ENCODE measurements at places on chromosomes 3 and 15.

- DNase-seq, result no peak
Measured at GRCh38 chr3:11134794-11135193, 19.5 kb upstream of the HRH1 start.

- DNase-seq, result peak; percentile 13
Measured at GRCh38 chr15:33201491-33202231, 7.1 kb upstream of the FMN1 start.

- DNase-seq, result no peak
Measured at GRCh38 chr3:169953462-169954141, 13.0 kb upstream of the SEC62 start.

- DNase-seq, result no peak
Measured at GRCh38 chr3:155635056-155635455, 109.8 kb downstream of the PLCH1 start.

DNA sequence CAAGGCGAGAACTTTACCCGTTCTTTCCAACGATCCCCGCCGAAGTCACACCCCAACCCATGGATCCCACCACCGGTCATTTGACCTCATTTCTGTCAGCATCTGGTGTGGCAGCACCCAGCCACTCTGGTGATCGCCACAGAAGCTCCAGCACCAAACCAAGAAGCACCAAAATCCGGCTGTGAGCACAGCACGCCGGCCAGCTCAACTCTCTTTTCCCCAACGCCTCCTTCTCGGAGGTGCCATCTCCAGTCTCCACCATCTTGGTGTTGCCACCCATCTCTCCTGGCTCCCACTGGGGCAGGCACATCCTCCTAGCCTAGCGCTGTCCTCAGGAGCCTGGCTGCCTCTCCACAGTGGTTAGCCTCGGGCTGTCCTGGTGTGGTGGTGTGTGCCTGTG is 6.5 kb downstream of the MUC4 start:
- DNase-seq, result no peak

GRCh38 chr3:159417761-159418160 is 570.9 kb upstream of the IL12A start:
- no peak for DNase-seq

DNA sequence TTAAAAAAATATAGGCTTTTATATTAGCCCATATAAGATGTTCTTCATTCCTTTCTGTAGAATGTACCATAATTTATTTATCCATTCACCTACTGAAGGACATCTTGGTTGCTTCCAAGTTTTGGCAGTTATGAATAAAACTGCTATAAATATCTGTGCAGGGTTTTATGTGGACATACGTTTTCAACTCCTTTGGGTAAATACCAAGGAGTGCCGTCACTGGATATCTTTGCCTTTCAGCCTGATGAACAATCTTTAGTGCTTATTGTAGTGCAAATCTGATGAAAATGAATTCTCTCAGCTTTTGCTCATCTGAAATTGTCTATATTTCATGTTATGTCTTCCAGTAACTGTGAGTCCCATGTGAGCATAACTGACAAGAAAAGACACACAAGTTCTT is 26.6 kb upstream of the BLM start:
- no peak for DNase-seq

- no peak for DNase-seq
Measured at GRCh38 chr3:64028754-64029153, 5.5 kb upstream of the PSMD6 start.

- DNase-seq, result no peak
Measured at GRCh38 chr3:182568261-182568660, 225.0 kb upstream of the ATP11B start.

GRCh38 chr15:55403531-55403930 is 4.6 kb downstream of the CCPG1 start:
- DNase-seq, result no peak

GRCh38 chr3:119175872-119176756 is 2.7 kb downstream of the UPK1B start:
- DNase-seq, result no peak

- no peak for DNase-seq
Measured at GRCh38 chr15:57297163-57297593, 79.1 kb upstream of the CGNL1 start.

GRCh38 chr15:52308446-52309153 is 13.0 kb upstream of the MYO5C start:
- DNase-seq, result no peak

DNA sequence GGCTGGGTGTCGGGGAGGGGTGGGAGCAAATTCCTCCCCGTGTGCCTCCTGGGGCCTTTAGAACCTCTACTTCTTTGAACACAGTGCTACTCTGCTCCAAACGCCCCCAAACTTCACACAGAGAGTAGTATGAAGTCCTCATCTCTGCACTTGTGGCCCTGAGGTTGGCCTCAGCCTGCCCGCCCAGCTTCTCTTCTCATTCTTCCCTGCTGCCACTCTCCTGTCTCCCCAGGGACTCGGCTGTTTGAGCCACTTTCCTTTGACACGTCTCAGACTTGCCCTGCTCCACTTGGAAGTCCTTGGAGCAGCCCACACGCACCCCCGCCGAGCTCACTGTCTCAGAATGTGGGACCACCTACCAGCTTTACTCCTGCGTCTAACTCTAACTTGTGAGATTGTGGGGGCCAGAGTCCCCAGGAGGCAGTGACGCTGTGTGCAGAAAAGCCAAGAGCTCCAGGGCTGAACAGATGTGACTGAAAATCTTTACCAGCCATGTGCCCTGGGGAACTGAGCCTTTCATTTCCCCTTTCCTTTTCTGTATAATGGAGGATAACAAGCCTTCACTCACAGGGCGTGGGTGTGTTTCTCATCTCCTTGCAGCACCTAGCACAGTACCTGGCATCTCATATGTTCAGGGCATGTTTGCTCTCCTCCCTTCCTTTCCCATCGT is 233.6 kb upstream of the CTDSPL start:
- DNase-seq, result no peak

GRCh38 chr3:17258823-17259436 is 374.2 kb downstream of the PLCL2 start:
- DNase-seq, result no peak

DNA sequence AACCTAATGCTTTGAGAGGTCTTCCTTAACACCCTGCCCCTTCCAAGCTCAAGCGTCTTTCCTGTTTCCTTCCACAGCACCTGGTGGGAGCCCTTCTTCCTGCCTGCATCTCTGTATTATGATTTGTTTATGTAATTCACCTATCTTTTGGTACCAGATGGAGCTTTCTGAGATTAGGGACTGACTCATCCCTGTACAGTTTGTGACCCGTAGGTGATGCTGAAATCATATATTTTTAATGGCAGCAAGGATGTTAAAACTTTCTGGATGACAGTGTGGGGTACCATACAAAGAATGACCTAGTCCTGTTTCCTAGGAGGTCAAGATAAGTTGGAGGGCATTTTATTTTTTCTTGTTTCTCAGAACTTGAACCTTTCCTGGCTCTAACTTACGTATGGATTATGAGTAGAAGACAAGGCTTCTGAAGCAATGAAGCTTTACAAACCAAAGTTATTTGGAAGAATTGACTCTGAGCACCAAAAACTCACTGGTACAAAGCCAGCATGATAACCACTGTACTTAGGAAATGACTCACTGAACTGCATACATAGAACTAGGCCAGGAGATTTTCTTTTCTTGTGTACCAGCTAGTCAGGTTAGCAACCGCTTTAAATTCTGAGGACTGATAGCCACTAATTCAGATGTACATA is 46.6 kb downstream of the HHLA2 start:
- no peak for DNase-seq

DNA sequence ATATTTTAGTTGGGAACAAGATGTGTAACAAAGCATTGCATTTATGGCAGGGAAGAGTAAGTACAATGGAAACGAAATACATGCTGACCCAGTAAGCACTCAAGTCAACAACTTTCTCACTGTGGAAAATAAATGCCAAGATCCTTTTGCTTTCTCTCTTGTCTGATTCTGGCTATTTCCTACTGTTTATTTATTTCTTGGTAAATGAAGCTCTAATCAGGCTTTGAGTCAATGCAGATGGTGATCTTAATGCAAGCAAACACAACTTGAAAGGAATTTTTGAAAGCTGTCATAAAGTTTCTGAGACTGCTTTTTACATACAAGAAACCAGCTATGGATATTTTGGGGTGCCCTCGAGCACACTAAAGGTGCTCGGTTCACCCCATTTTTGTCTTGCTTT is 624.8 kb downstream of the MAGI1 start:
- DNase-seq, result no peak

DNA sequence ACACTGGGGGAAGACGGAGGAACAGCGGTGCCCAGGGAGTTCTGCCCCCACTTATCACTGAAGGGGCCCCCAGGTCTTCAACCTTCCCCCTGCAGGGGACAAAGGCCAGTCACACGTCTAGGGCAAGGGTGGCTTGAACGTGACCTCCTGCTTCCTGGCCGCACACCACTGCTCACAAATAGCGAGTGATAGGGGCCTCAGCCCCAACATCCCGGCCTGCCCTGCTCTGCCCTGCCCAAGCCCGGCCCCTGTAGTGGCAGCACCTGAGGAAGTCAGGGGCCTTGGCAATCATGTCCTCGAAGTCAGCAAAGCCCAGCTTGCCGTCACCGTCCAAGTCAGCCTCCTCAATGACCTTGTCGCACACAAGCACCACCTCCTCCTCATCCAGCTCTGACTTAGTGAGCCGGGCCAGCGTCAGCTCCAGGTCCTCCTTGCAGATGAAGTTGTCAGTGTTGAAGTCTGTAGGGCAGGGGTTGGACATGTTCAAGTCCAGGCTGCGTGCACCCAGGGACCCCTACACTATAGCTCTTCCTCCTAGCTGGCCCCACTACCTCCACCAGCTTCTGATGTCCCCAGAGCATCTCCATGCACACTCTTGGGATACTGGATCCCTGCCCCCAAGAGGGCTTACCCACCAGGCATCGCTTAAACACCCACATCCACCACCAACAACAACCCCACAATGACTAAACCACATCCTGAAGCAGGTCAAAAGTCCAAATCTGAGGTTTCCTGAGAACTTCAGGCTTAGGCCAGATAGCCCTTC is 13.3 kb downstream of the SH2D7 start:
- no peak for DNase-seq

DNA sequence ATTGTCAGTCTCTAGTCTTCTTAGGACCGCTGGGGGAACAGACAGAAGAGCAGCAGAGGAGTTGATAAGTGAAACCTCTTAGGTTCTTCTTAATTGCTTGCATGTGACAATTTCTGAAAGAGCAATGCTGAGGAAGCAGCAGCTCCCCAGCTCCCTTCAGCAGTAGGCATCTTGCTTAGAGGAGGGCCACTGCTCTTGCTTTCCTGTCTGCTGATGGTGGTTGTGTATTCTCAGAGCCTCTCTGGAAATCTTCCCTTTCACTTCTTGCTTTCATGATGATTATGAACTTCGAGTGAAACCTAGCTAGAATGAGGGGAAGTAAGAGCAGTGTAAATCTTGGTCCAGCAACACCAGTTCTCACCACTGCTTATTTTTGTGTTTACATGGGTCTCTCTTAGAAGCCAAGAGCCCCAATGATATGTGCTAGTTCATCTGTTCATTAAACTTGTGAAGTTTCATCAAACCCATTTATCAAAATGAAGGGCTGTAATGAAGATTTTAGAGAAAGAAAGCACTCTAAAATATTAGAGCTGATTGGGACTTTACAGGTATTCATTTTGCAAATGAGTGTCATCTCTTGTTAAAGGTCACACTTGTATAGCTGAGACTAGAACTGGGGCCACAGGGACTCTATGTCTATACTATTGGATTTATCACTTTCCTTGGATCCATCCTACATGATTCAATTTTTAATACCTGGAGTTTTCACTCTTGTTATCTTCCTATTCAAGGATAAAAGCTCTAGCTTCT is 246.7 kb downstream of the LPP start:
- DNase-seq, result no peak

DNA sequence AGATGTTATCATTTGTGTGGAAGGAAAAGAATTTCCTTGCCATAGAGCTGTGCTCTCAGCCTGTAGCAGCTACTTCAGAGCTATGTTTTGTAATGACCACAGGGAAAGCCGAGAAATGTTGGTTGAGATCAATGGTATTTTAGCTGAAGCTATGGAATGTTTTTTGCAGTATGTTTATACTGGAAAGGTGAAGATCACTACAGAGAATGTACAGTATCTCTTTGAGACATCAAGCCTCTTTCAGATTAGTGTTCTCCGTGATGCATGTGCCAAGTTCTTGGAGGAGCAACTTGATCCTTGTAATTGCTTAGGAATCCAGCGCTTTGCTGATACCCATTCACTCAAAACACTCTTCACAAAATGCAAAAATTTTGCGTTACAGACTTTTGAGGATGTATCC is 15.1 kb downstream of the KLHL24 start:
- no peak for DNase-seq

DNA sequence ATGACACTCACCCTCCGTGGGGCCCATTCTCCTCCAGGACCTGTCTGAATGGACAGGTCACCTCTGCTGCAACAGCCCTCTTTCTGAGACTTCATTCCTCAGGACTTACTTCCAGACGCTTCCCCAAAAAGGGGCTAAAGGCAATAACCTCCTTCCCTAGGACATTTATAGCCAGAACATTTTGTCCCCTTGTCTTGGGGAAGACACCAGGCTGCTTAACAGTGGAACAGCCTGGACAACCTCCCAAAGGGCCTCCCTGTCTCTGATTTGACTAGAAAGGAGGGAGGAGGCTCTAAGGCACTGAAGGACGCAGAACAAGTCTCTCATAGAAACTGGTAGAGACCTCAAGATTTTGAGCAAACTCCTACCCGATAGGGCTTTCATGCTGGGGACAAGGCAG is 32.7 kb downstream of the ADCY5 start:
- DNase-seq, result no peak

GRCh38 chr15:72242775-72243370 is 11.9 kb upstream of the PKM start:
- no peak for DNase-seq

DNA sequence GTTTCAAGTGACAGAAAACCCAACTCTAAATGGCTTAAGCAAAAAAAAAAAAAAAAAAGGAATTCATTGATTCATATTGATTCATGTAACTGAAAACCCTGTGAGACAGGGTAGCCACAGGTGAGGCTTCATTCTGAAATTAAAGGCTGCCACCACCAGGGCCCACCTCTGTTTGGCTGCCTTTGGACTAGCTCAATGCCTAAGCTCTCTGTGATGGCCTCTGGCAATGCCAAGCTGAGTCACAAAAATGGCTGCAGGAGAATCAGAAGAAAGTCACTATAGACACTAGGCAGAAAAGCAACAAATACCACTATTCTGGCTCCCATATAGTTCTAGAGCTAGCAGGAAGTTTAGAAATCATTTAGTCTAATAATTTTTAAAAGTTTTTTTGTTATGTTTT is 38.2 kb upstream of the GYG1 start:
- no peak for DNase-seq

GRCh38 chr3:188113756-188114155 is 40.2 kb upstream of the LPP start:
- no peak for DNase-seq

DNA sequence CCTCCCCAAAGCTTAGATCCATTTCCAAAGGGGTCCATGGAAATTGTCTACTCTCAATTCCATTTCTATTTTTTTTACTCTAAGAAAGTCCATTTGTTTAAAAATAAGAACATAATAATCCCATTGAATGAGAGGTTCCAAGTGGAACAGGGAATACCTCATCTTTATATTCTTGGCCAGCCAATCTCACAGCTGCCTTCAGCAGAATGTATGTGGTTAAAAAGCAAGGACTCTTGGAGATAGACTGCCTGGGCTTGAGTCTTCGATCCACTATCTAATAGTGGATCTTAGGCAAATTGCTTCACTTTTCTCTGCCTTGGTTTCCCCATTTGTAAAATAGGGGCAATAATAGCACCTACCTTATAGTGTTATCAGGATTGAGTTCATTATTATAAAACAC is 24.5 kb upstream of the CAPN7 start:
- DNase-seq, result no peak

All from stimulated activated CD8-positive, alpha-beta memory T cell treated with anti-CD3 and anti-CD28 coated beads, Interleukin-4, amount 100 ng/mL, for 4 hours (primary cell).